ENCODE measurements at places on chromosomes 6 and 20.

- DNase-seq = no peak
Observed at GRCh38 chr6:153800580-153801188, 238.4 kb upstream of the OPRM1 start.

- peak; percentile 72 for DNase-seq
Observed at GRCh38 chr20:33653218-33653899, 8.8 kb upstream of the C20orf144 start.

DNA sequence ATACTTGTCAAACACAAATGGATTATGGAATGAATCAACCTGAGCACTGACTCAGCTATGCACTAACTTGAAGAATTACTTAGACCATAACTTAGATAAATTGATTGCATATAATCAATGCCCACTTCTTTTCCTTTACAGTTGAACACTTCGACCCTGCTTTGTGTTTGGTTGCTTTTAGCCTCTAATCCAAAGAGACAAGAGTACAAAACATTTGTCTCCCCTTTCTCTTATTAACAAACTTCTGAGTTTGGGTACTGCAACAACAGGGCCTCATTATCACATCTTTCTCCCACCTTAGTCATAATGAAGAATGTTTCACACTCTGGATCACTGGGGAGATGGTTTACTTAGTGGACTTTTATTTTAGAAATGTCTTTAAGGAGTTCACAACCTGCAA lies 2.6 kb upstream of the TAAR6 start:
- no peak for DNase-seq

- peak; percentile 28 for DNase-seq
Observed at GRCh38 chr20:52104546-52105441, 86.8 kb downstream of the ZFP64 start.

DNA sequence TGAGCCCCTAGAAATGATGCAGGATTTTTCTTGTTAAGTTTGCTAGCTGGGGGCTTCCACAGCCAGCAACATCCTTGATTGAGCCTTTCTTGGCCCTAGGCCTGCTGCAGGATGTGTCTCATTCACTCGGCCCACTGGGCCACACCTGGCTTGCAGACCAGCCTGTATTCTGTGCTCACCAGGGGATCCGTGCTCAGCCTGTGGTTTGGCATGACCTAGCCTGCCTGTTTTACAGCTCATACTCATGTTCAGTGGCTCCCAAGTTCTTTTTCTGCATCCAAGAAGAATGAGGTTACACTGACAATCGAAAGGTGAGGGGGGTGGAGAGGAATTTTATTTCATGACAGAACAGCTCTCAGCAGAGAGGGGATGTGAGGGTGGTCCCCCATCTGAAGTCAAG lies 263.4 kb downstream of the RIMS1 start:
- DNase-seq = no peak

DNA sequence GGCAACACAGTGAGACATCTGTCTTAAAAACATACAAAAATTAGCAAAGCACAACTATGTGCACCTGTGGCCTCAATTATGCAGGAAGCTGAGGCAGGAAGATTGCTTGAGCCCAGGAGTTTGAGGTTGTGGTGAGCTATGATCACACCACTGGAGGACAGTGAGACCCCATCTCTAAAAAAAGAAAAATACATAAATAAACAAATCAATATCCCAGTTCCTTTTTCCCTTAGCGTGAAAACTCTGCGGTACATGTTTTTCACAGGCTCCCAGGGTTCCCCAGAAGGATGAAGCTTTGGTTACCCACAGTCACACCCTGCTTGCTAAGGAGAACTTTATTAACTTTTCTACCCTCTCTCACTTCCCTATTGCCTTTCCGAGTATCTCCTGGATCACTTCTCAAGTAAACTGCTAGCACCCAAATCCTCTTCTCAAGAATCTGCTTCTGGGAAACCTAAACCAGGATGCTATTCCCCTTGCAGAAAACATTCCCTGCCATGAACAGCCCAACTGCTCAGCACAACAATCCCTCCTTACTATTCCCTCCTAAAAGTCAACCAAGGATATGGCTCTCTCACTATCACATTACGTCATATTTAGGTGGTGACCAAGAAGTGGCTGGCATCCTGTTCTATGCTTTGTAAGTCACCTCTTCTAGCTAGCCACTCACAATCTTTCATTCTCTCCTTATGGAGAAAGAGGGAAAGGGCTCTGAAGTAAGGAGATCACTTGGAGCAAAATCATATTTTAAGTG lies 122.4 kb downstream of the IPCEF1 start:
- no peak for DNase-seq

All from fibroblast of mammary gland (primary cell).